ENCODE measurements at places on chromosomes 3 and 15.
A peak's percentile ranks its signal among the peaks of the same experiment; 100 is the strongest.

- DNase-seq: no peak
Measured at GRCh38 chr15:101499863-101500713, 10.6 kb upstream of the PCSK6 start.

DNA sequence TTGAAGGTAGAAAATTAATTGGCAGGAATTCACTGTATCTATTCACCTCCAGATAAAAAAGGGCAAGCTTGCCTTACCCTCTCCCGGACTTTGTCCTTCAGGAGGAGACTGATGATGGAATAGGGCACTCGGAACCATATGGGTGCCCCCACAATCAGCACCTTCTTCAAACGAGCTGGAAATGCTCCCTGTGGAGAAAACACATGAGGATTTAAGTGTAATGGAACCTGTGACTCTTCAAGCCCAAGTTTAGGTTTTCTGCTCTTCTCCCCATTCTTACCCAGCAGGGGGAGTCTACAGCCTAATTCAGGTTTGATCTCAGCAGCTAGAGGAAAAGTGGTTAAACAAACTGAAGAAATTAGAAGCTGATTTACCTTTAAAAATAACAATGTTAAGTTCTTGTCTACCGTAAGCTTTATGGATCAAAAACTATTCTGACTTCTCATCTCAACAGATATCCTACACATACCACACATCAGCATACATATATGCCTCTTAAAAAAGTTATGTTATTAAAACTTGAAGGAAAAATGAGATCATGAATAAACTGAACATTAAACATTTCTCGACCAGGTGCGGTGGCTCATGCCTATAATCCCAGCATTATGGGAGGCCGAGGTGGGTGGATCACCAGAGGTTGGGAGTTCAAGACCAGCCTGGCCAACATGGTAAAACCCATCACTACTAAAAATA is 57.5 kb upstream of the SIN3A start:
- no peak for DNase-seq

GRCh38 chr15:99504823-99505551 is 60.8 kb upstream of the MEF2A start:
- DNase-seq: no peak

- DNase-seq: no peak
Measured at GRCh38 chr3:46536758-46537157, 29.3 kb downstream of the LRRC2 start.

GRCh38 chr15:45522328-45523165 is at the start of gene SLC30A4:
SLC30A4 (minus strand) TSS chr15:45522755; CDS start chr15:45522354, 401 bp downstream.
- DNase-seq: peak; percentile 35
